ENCODE measurements at places on chromosomes 4 and X.

- DNase-seq: no peak
These were observed 116.2 kb upstream of the GPC3 start for GRCh38 chrX:134101636-134102035.

- no peak for DNase-seq
These were observed 14.4 kb downstream of the HTT-AS start for GRCh38 chr4:3059943-3060342.

- no peak for DNase-seq
These were observed 312.8 kb upstream of the EPHA5 start for GRCh38 chr4:65983061-65983460.

DNA sequence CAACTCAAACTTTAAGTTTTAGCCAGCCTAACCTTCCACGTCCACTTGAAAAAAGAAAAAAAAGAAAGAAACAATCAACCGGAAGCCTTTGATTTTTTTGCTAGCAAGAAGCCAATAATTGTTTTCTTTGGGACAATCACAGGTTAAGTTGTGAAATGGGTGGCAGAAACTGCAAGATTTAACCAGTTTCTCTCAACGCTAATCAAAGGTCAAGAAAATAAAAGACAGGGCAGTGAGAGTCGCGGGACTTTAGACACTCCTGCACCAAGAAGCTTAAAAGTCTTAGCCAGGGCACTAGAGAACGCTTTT lies 1.0 kb downstream of the ACSL1 start:
- no peak for DNase-seq

GRCh38 chr4:62454535-62454934 lies 1254.4 kb downstream of the ADGRL3 start:
- no peak for DNase-seq

- no peak for DNase-seq
These were observed 31.0 kb upstream of the FAT4 start for GRCh38 chr4:125283707-125284279.

- no peak for DNase-seq
These were observed 42.0 kb downstream of the SOD3 start for GRCh38 chr4:24837336-24837735.

DNA sequence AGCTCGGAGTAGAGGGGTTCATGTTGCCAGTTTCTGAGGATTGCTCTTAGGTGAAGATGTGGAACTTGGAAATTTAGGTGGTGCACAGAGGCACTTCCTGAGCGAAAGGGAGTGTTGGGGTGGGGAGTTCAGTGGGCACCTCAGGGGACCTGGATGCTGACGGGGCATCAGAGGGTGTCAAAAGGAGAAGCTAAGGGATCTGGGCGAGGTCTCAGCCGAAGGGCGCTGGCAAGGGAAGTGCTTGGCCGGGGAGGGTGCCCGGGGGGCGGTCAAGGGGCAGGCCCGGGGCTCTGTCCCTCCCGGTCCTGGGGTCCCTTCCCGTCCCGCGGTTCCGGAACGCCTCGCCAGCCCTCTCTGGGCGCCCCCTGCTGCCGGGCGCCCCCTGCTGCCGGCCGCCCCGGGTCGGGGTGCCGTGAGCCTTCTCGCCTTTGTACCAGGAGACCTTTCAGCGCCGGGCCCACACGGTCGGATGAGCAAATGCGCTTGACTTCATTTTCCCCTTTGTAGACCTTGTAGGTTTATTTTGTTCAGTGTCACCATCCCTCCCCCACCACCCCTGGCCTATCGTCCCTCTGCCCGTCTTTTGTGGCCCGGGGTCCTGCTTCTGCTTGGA lies 3.0 kb upstream of the PHOX2B start:
- DNase-seq: no peak

- no peak for DNase-seq
These were observed 81.5 kb upstream of the MAPK10 start for GRCh38 chr4:86441175-86441936.

DNA sequence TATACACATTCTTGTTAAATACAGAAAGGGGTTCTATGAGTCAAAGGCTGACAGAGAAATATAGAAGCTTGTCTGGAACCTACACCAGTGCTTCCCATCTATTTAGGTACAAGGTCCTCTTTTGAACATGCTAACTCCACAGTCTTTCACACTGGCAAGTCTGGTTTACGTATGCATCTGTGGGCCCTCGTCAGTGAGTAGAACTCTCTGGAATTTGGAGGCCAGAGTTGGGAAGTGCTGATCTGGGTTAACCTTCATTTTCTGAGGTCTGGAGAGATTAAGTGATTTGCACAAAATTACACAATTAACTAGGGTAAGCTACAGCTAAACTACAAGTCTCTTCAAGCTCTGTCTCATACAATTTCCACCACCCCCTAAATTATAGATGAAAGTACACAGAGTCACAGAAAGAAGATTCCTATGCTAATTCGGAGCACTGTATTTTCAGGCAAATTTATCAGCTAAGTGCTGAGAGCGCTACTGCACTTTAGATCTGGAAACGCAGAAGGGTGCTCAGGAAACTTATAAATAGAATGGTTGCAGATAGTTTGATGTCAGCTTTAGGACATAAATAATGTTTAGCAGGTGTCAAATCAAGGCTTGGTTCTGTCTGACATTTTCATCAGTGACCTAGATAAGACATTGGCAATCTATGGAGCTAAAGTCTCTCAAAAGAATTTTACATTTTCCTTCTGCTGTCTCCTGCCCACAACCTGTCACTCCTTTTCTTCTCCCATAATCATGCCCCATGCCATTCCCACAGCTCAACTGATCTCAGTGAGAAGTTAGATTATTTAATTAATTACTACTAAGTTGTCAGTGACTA lies 43.0 kb upstream of the PDLIM5 start:
- no peak for DNase-seq

GRCh38 chr4:140359562-140360427 lies 13.7 kb upstream of the SCOC start:
- DNase-seq: peak; percentile 61

- DNase-seq: no peak
These were observed 870 bp downstream of the PDZD4 start for GRCh38 chrX:153829549-153829798.

GRCh38 chr4:31370866-31371465 lies 650.8 kb downstream of the PCDH7 start:
- no peak for DNase-seq

DNA sequence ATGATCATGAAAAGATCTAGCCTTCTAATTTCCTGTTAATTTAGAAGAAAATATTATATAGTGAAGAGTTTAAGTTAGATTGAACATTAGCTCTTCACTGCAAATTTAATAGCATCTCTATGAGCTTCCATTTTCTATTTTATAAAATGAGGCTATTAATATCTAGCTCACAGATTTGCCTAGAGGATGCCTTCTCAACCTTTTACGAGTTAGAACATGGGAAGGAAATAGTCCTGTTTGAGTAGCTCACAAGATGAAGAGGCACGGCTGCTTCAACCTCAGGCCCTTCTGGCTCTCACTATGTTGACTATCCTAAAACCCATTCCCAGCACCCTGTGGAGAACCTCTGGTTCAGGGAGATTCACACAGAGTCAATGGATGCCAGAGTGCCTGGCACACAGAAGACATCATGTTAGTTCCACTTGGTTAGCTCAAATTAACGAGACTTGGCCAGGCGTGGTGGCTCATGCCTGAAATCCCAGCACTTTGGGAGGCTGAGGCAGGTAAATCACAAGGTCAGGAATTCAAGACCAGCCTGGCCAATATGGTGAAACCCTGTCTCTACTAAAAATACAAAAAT lies 97.9 kb upstream of the GUCY1A1 start:
- DNase-seq: no peak

- DNase-seq: no peak
These were observed 8.9 kb downstream of the COPS4 start for GRCh38 chr4:83043801-83044407.

DNA sequence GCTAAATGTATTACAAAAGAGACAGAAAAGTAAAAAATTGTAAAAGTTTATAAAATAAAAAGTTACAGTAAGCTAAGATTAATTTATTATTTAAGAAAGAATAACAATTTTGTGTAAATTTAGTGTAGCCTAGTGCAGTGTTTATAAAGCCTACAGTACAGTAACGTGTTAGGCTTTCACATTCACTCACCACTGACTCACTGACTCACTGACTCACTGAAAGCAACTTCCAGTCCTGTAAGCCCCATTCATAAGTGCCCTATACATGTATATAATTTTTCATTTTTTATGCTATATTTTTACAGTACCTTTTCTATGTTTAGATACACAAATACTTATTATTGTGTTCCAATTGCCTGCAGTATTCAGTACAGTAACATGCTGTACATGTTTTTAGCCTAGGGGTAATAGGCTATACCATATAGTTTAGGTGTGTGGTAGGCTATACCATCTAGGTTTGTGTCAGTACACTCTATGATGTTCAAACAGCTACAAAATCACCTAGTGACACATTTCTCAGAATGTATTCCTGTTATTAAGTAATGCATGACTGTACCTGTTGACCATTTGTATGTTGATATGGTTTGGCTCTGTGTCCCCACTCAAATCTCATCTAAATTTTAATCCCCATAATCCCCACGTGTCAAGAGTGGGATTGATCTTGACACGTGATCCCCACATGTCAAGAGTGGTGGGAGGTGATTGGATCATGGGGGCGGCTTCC lies 57.9 kb downstream of the CFAP299 start:
- DNase-seq: no peak

GRCh38 chrX:138890491-138890890 lies 179.0 kb upstream of the FGF13 start:
- DNase-seq: no peak

GRCh38 chr4:139913995-139914598 lies 239.9 kb downstream of the MAML3 start:
- DNase-seq: no peak

DNA sequence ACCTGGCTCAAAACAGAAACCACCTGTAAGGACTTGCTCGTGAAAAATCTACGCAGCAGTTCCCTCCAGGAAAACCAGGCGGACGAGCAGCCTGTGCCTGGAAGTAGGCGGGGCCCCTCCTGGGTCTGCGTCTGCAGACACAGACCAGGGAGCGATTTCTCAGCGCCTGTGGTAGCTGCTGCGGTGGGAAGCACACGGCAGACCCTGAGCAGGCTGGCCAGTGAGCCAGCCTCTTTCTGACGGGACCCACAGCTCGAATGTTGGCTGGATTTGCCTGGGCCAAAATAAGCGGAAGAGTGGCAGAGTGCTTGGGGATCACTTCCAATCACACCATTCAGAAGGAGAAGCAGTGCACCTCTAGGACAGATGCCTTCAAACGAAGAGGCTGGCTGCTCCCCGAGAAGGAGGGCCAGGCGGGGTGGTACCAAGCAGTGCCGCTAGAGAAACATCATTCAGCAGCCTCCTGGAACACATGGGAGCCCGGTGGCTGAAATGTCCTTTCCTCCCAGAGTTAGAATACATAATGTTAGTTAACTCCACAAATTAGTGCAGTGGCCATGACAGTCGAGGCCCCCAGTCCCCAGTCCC lies 85.9 kb downstream of the GATB start:
- no peak for DNase-seq

DNA sequence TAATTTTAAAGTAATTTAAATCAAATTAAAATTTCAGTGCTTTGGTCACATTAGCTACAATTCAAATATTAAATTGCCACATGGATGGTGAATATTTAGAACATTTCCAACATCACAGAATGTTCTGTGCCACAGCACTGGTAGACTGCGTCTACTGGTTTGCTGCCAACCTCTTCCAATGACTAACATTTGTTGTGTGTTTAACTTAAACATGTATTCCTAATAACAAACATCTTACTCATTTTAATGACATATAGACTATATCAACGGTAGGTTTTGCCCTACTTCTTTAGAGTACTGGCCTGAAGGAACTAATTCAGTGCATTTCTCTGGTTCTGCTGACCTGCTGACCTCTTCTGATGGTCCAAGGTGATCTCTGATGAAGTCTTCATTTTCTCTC lies 157.6 kb downstream of the DCK start:
- no peak for DNase-seq

GRCh38 chr4:76856243-76857073 lies 41.5 kb downstream of the SOWAHB start:
- no peak for DNase-seq

DNA sequence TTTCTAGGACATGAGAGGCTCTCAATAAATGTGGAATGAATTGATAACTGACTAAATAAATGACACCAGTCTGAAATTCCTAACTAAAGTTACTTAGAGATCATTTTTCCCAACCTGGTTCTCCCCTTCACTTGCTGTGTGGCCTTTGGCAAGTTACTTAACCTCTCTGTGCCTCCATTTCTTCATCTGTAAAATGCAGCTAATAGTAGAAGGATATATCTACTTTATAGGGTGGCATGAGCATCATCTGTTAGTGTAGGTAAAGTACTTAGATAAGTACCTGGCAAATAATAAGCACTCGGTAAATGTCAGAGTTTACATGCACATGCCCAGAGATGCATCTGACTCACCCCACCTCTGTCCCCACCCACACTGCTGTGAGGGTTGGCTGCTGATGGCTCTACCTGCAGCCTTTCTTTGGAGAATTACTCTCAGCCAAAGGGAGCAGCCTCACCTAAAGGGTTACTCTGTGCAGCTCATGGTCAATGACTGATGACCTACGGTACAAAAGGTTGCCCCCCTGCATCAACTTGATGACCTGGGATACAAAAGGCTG lies 139.3 kb downstream of the CHIC2 start:
- DNase-seq: no peak

- no peak for DNase-seq
These were observed 46.0 kb downstream of the HADH start for GRCh38 chr4:108035691-108036090.

DNA sequence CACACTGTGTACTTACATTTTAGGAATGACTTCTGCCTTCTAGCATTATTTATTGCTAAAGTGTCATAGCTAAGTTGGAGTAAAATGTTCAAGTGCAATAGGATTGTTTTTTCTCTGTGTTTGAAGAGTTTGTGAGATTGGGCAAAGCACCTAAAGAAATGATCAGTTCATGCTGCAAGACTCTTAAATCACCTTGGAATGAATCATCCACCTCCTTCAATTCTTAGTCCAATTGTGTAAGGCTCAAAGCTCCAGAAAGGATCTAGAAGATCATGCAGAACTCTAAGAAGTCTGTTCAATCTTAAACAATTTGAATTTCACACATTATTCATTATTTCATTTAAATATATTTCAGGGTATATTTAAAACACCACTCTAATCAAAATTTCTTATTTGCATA lies 137.1 kb downstream of the AMELX start:
- DNase-seq: no peak

GRCh38 chr4:121934635-121935034 lies 17.2 kb downstream of the TRPC3 start:
- DNase-seq: no peak

DNA sequence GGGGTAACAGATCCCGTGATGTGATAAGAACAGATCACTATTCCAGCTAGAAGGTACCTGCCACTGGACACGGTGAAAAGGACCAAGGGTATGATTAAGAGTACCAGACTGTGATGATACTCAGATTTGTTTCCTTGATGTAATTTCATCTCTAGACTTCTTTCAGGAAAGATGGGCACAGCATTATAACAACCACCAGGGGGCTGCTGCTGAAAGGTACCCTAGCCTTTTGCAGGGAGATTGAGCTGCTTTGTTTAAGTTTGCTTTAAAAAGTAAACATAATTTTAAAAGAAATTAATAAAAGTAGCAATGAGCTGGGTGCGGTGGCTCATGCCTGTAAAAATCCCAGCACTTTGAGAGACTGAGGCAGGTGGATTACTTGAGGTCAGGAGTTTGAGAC lies 145.4 kb downstream of the EMCN start:
- DNase-seq: no peak

All from activated CD8-positive, alpha-beta memory T cell treated with anti-CD3 and anti-CD28 coated beads for 1 hour (primary cell).